ENCODE measurements at places on chromosomes 11 and 22.

- DNase-seq = no peak
These were observed 753.1 kb upstream of the ARHGAP42 start for GRCh38 chr11:99934008-99934407.

GRCh38 chr11:88439356-88439755, 101.8 kb upstream of the CTSC start:
- DNase-seq = no peak

DNA sequence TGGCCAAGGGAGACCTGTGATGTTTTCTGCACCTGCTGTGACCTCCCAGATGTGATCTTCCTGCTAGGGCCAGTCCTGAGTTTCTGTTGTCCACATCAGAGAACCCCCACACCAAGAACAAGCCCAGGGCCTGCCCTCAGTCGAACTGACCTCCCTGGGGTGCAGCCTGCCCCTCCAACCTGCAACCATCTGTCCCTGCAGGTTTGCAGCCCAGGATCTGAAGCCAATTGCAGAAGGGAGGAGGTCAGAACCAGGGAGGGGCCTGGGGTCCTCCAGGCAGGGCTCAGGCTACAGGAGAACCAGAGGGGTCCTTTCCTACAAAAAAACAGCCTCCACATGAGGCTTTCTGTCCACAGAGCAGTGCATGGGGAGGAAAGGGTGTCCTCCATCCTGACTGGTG, 807 bp downstream of the TRIM3 start:
- no peak for DNase-seq

- no peak for DNase-seq
These were observed 62.7 kb downstream of the LIF start for GRCh38 chr22:30183861-30184278.

GRCh38 chr11:61103851-61104423, 1.6 kb downstream of the CD5 start:
- DNase-seq = no peak

DNA sequence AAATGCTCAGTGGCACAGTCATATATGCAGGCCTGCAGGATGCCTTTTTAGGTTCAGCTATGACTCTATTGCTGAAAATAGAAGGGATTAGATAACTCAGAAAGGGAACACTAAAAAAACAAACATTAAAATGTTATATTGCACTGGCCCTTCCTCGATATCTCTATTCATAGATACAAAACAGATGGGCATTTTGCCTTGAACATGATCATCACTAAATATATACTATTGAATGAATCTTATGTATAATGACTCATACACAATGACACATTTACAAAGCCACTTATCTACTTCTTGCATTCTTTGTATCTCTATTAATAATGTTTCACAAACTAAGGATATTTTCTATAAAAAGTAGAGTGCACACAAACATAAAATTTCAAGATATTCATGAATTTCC, 2352.8 kb upstream of the RAG2 start:
- DNase-seq = no peak

- DNase-seq = no peak
These were observed 11.4 kb downstream of the SLC35F2 start for GRCh38 chr11:107847184-107847583.

GRCh38 chr11:45102810-45103621, 43.4 kb upstream of the PRDM11 start:
- no peak for DNase-seq

GRCh38 chr11:26073646-26074045, 258.3 kb upstream of the ANO3 start:
- DNase-seq = no peak

DNA sequence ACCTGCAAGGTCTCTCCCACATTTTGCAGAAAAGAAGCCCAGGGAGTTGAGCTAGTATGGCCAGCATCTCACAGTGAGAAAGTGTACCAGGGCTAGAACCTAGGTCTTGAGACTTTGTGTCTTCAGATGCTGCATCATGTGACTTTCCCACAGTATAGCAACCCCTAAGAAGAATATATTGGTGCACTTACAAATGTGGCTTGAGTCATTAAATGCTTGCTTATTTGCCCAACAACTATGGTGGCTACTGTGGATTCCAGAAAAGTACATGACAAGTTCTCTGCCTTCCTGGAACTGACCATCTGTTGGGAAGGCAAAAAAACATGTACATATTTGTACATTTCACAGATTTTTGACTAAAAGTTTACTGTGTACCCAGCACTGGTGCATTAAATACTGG, 55.0 kb downstream of the POLD3 start:
- no peak for DNase-seq
